Stimulated activated CD4-positive, alpha-beta T cell treated with anti-CD3 and anti-CD28 coated beads, TNF-alpha, amount 100 ng/mL, for 1 hour (primary cell): ENCODE measurements at places on chromosomes 7 and 10.

DNA sequence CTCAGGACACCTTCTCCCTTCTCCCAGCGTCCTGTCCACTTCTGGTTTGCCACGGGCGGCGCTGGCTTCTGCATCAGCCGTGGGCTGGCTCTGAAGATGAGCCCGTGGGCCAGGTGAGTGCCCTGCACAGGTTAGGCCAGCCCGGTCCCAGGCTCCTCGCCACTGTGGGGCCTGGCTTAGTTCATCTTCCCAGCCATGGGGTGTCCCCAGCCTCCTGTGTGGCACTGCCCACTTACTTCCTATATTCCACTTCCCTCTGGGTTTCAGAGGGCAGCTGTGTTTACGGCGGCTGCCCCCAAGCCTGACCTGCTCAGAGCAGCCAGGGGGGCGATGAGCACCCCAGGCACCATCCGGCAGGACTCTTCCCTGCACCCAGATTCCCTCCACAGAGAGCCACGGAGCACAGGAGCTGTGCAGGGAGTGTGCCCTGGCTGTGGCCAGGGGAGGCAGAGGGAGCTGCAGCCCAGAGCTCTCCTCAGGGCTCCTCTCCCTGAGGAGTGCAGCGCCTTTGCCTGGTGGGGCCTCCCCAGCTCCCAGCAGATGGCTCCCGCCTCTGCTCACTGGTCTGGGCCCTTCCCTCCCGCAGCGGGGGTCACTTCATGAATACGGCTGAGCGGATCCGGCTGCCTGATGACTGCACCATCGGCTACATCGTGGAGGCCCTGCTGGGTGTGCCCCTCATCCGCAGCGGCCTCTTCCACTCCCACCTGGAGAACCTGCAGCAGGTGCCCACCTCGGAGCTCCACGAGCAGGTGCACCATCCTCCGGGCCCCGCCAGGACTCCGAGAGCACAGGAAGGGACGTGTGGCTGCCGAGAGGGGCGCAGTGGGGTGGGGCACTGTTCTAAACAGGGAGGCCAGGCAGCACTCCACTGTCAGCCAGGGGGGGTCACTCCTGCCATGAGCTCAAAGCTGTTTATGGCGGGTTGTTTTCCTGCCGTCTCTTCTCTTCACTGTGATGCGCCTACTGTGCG is 6.4 kb downstream of the LFNG start:
- no peak for DNase-seq

DNA sequence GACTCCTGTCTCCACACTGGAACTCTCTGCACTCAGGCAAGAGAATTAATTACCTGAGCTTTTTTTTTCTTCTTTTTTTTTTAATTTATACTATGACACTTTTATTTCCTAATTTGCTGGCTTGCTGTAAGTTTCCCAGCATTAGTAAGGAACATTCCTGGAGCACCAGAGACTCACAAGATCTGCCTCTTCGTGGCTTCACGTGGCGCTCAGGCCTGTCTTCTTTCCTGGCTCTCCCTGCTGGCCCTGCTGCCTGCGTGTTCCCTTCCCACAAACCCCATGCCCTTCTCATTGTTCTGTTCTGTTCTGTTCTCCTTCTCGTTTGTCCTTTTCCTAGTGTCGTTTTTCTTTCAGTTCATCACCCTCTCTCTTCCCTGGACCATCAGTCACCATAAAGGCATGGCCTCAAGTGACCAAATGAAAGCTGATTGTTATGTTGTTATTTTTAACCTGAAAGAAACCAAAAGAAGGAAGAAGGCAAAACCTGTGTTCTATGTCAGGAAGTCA is 591.6 kb upstream of the PFKP start:
- no peak for DNase-seq

GRCh38 chr7:116573541-116573940 is 48.7 kb downstream of the CAV1 start:
- no peak for DNase-seq

- no peak for DNase-seq
Measured at GRCh38 chr7:67550801-67551436, 554.3 kb downstream of the TYW1 start.

- no peak for DNase-seq
Measured at GRCh38 chr7:2007551-2007950, 225.2 kb downstream of the MAD1L1 start.

DNA sequence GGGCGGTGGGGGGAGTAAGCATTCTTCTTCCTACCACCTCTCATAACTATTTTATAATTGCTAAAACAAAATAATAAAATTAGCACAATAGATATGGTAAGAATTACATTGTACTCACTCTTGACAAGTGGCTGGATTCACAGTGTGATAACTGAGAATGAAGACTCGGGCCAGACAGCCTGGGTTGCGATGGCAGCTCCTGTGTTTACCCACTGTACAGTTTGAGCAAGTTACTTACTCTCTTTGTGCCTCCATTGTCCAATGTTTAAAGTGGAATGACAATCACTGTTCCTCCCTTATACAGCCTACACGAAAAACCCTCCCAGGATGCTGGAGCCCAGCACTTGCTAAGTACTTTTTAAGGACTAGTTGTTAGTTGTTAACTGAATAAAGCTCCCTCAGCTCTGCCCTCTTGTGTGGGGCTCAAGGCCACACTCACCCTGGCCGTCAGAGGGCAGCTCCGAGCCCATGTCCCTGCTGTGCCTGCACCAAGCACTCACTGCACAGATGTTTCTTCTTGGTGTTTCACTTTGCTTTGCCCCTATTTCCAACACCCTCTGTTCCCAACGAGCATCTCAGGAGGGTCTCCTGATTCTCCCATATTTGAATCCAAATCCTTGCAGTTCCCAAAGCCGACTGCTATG is 56.4 kb upstream of the NPS start:
- DNase-seq: no peak

DNA sequence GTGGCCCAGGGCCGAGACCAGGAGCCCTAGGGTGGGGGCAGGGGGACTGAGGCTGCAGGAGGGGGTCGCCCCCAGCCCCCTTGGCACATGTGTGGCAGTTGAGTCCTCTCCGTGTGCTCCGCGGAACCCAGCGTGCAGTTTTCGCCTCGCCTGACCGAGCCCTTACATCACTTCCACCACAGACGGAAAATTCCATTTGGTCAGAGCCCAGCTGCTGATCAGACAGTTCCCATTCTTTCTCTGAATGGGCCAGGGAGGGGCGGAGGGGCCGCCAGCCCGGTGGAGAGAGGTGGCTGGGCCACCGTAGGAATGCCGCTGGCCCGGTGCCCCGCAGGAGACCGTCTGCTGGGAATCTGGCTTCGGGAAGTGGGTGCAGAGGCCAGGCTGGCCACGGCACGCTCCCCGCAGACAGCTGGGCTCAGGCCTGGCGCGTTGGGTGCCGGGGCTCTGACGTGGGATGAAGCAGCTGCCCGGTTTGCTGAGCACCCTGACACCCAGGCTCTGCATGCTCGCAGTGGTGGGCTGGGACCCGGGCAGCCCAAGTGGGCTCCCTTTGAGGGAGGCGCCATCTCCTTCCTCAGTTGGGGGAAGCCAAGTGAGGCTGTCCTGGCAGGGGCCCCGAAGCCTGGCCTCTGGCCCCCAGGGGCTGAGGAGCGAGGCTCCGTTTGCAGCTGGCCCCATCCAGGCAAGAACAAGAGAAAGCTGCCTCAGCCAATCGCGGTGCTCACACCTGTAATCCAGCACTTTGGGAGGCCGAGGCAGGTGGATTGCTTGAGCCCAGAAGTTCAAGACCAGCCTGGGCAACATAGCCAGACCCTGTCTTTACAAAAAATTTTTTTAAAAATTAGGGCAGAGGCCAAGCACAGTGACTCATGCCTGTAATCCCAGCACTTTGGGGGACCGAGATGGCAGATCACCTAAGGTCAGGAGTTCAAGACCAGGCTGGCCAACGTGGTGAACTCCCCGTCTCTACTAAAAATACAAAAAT is 9.9 kb downstream of the TTYH3 start:
- DNase-seq: no peak

GRCh38 chr10:3946234-3947229 is 161.5 kb upstream of the KLF6 start:
- DNase-seq: no peak

DNA sequence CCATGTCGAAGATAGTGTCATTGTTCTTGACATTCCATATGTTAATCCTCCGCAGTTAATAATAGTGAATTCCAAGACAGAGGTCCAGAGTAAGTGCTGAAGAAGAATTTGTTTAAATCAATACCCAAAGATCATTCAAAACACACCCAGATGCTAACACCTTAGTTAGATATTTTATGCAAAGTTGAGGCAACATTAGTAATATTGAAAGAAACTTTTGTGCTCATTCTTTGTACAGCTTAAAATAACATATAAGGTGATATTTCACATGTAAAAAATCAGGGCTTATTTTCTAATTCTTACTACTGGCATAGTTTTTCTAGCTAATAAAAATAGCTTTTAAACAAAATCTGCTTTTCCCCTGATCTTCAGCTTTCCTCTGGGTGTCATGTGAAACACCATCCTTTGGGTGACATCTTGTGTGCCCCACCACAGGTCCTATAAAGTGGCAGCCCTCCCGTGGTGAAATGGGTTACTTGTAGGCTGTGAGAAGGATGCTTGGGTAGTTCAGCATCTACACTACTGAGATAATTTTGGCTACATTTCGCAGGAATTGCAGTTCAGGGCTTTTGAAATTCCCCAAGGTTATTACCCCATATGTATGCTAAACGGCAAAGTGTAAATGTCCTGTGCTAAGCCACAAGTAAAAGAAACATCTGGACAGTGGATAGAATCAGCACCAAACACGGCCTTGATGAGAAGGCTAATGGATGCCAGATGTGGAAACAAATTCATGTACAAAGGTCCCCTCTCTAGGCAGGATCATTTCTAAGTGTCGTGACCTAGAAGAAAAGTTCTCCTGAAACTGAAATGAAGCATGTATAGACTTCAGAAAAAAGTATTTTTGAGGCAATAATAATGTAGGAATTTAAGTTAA is 105.4 kb downstream of the GRM3 start:
- DNase-seq: no peak

GRCh38 chr7:45075871-45076796 is 12.6 kb downstream of the NACAD start:
- DNase-seq: no peak

- DNase-seq: no peak
Measured at GRCh38 chr10:109593682-109594081, 329.6 kb downstream of the XPNPEP1 start.

DNA sequence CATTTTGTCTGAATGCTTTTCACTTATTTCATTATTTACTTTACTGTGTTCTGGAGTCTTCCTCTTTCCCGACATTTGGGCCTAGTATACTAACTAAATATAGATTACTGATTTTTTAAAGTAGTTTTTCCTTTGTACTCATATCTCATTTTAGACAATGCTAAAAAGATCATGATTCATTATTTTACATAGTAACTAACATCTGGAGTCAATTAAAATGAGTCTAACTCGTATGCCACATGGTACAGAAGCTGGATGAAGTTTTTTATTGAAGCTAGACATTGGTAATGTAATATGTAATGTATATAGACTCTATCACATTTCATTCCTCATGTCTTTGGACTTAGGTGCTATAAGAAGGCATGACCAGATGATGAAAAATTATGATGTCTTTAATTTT is 156.3 kb upstream of the HGF start:
- no peak for DNase-seq

GRCh38 chr10:86413046-86413728 is 46.6 kb upstream of the GRID1 start:
- DNase-seq: no peak

- no peak for DNase-seq
Measured at GRCh38 chr10:122847782-122848604, 2.3 kb upstream of the CUZD1 start.

- DNase-seq: no peak
Measured at GRCh38 chr7:3158341-3158760, 114.7 kb upstream of the CARD11 start.

GRCh38 chr7:105487579-105488571 is 34.2 kb downstream of the PUS7 start:
- no peak for DNase-seq

GRCh38 chr10:29491918-29492317 is 142.9 kb downstream of the SVIL start:
- no peak for DNase-seq

DNA sequence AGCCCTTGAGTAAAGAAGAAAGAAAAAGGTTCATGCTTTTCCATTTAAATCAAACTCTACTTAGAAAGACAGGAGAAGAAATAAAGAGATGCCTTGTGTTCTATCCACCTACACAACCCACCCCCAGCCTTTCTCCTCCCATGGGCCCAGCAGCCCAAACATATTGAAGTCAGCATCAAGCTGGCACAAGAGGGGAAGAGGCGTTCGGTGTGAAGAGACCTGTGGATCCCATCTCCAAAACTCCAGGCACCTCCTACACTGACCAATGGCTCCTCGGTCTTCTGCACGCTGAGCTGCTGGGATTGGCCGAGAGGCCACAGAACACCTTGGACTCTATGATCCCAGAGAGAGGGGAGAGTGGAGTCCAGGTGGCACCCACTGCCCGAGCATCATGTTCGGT is 66.0 kb upstream of the CELF2 start:
- DNase-seq: no peak

DNA sequence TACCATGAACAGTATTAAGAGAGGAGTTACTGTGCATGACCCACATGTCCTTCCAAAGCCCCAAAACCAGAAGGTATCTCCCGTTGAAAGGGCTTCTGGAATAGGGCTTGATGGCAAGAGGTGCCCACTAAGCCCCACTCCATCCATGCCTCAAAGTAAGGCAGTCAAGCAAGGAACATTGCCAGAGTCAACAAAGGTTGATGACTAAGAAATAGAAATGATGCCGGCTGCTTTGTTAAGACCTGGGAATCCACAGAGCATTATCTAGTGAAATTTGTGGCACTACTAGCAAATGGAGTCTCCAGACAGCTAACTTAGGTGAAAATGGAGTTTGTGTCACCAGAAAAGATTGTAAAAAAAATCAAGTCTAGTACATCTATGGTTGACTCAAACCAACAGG is 6.2 kb downstream of the SFR1 start:
- no peak for DNase-seq

- DNase-seq: no peak
Measured at GRCh38 chr10:131909929-131910328, 9.1 kb downstream of the PPP2R2D start.

- DNase-seq: no peak
Measured at GRCh38 chr7:142785841-142786250, 15.1 kb downstream of the PRSS2 start.

- no peak for DNase-seq
Measured at GRCh38 chr10:67837541-67838314, at the start of gene DNAJC12. TSS of gene DNAJC12 (minus strand) at chr10:67838188. CDS start at chr10:67838011, 177 bp downstream.

- DNase-seq: no peak
Measured at GRCh38 chr10:83666762-83667161, 472.5 kb upstream of the GHITM start.
